ENCODE measurements at places on chromosomes 2 and 18. TPM values are rescaled to one million over a fixed set of nuclear protein-coding genes. Genes with fewer than 3 reads are reported as not detected.

DNA sequence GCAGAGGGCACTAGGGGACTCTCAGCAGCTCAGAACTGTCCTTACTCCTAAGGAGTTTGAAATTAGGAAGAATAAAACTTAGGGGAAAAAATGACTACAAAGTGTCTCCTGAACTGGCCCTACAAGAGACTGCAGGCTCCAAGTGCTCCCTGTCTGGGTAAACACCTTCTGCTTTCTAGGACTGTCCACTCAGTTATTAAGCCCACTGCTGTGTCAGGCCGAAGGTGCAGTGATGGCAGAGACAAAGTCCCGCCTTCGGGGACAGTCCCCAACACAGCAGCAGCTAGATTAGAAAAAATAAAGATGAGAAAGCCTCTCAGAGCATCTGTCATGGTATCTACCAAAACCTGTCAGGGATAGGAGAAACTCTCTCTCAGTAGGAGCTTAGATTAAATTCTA lies 28.3 kb downstream of the TWIST2 start:
- no peak for DNase-seq

GRCh38 chr2:159149747-159150146 lies 136.8 kb downstream of the WDSUB1 start:
- no peak for DNase-seq

DNA sequence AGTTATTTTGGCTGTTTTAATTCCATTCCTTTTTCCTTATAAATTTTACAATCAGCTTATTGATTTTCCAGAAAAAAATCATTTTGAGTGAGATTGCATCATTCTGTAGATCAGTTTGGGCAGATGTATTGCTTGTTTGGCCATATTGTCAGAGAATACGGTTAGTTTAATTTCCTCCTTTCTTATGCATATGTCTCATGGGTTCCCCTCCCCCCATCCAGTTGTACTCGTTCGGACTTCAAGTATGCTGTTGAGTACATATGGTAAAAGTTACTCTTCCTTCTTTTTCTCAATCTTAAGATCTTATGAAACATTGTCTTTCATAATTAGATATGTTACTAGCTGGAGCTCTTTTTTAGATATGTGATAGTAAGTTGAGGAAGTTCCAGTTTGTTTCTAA lies 131.2 kb upstream of the TTC27 start:
- DNase-seq: no peak

GRCh38 chr2:156864325-156864724 lies 393.2 kb upstream of the GALNT5 start:
- no peak for DNase-seq

DNA sequence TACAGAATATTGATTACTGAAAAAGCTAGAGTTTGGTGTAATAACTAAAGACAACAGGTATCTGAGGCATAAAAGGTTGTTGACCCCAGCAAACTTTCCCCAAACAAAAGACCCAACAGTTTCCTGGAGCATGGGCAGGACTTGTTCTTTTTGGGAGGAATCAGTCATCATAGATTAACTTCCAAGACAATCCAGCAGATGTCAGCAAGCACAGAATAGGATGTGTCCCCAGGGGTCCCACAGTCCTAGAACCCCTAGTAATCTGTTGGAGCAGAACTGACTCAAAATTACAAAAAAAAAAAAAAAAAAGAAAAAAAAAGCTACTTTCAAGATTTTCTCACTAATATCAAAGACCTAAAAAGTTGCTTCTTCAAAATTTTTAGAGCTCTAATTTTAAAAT lies 564.7 kb upstream of the SLC39A10 start:
- no peak for DNase-seq

- no peak for DNase-seq
Measured at GRCh38 chr2:128686497-128686859, 367.8 kb upstream of the HS6ST1 start.

DNA sequence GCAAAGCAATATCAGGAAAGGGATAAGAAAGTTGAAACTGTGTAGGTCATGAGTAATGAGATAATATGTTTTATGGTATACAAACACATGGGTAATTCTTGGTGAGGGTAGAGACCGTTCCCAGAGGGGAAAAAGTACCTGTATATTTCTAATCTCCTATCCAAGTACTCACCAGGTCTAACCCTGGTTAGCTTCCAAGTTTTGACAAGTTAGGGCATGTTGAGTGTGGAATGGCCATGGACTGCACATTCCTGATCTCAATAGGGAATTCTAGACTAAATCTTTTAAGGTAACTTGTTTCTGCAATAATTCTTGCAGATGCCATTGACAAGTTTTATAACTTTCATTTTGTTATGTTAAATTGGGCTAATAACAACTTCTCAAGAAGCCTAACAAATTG lies 216.6 kb downstream of the SPAG16 start:
- DNase-seq: no peak

GRCh38 chr2:1572638-1573037 lies 159.4 kb downstream of the TPO start:
- no peak for DNase-seq

DNA sequence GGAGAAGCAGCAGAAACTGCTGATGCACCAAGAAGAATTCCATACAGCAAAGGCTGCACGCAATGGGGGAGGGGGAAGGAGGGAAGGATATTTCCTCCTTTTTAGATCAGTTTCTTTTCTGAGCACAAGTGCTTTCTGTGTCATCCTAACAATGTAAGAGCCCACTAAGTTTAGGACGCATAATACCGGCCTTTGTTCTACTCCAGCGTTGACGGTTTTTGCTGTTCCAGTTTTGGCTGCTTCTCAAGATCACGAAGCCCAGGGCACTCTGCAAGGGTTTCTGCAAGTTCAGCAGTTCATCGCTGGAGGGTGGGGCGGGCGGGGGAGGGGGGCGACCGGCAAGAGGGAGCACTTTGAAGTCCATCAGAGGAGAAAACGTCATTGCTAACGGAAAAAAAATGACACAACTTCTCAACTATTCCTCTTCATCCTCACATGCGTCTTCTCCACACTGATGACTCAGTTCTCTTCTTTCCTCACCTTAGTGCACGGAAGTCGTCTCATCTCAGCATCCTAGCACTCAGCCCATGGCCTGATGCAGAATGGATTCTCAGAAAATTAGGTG lies 8.7 kb downstream of the FAM178B start:
- peak; percentile 2 for DNase-seq

DNA sequence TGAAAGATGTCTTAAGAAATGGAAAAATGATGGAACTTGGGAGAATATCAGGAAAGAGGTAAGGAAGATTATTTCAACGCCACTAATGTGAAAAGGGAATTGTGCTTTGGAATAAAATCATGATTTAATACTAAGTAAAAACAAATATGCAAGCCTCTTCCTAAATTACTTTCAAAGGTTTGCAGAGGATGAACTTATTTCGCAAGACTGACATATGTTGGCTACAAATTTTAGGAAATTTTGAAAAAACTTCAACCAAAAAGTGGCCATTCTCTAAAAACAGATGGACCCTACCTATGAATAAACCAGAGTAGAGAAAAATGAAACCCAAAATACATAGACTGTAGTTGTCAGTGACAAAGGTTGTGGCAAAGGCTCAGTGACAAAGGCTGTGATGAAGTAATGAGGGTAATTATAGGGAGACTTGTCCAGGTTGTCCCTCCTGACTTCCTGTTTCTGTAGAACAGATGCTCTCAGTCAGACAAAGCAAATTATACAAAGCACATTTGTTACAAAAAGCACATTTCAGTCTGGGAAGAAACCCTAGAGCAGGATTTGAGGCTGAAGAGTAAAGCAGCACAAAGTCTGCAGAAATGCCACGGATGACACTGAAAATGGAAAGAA lies 39.5 kb downstream of the SFT2D3 start:
- no peak for DNase-seq

DNA sequence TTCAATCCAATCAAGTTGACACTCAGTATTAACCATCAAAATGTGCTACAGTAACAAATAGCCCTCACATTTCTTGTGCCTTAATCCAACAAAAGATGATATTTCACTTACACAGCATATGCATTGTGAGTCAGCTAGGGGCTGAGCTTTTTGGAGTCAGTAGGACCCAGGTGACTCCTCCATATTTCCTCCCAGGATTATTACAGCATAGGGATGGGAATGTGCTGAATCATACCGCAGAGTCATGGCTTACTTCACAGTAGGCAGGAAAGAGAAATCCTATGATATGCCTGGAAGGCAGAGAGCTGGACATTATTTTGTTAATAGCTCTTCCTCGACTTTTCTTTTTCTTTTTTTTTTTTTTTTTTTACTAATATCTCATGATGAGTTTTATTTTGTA lies 153.3 kb downstream of the TMEM182 start:
- peak; percentile 12 for DNase-seq

DNA sequence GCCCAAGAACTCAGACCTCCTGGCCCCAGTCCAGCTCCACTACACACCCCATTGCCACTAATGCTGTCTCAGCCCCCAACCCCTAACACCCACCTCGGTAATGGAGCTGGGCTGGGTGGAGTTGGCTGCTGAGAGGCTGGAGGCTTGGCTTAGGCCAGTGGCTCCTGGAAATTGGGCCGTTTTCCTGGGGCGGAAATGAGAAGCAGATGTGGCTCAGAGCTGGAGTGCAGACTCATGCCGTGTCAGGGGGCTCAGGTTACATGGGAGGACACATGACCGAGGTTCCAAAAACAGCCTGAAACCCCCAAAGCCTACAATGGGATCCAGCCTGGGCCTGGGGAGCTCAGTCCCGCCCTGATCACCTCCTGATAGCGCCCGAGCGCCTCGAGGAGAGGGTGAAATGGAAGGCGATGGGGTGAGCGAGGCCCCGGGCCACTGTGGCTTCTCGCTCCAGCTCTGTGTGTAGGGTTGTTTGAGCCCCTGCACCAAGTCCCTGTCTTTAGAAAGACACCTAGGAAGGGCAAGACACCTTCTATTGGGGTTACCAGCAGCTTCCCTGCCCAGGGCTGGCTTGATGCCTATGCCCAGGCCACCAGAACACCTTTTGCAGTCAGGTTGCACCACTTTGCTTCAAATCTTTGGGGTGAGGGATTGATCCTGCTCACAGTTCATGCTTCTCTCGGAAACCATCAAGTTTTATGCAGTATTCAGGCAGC lies 175.7 kb upstream of the HAAO start:
- no peak for DNase-seq

- DNase-seq: no peak
Measured at GRCh38 chr2:179022685-179023084, 27.3 kb downstream of the CCDC141 start.

GRCh38 chr18:79479116-79479760 lies 83.5 kb downstream of the NFATC1 start:
- no peak for DNase-seq

TXNDC2 gene
- total RNA-seq: 0.12 TPM

DNA sequence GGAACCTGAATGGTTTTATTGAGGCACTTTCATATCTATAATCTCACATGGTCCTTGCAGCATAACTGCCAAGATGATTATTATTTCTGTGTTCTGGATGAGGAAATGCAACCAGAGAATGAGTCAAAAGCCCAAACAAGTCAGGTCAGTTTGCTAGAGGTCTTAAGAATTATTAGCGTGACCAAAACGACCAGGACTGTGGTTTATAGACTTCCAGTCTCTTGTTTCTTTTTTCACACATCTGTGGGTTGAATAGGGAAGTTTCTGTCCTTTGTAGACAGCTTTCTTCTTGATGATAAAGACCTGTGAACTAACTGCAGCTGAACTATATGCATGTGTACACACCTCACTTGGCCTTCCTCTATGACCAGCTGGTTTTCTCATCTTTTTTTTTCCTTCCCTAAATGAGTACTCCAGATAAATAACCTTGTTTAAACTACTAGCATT lies 13.9 kb downstream of the ADAM23 start:
- no peak for DNase-seq

Data from HCT116 (cell line).